Dermis blood vessel endothelial cell (primary cell): ENCODE measurements at places on chromosomes 13 and 19.

- no peak for DNase-seq
Measured at GRCh38 chr13:40391788-40392187, 274.7 kb downstream of the FOXO1 start.

DNA sequence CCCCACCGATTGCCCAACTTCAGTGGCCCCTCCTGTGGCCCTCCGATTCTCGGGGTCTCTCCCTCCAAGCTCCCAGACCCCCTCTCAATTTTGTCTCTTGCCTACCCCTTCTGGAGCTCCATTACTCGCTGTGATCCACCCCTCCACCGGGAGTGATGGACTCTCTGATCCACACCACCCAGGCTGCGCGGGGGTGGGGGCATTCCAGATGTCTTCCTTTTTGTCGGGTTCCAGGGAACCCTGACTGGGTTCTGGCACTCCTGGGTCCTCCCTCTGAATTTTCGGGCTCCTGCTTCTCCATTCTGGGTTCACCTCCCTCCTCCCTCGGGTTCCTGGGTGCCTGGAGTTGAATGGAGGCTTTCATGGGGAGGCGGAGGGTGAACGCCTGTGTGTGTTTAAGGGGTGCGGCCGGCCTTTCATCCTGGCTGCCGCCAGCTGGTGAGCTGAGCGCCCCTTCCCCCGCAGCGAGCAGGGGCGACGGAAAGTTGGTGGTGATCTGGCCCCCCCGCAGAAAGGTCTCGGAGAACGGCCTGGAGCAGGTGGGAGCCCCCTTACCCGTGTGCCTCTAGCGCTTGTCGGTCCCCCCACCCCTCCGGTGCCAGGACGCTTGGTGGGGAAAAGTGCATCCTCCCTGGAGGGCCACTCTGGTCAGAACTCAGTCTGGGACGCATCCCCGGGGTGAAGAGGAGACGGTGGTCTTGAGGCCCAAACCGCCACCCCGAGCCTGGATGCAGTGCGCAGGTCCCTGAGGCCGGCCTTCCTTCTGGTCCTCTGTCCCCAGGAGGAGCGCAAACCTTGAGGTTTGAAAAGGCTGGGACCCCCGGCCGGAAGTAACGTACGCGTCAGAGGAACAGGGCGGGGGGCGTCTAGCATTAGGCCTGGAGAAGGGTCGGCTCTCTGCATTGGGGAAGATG, 1.6 kb downstream of the MISP3 start:
- no peak for DNase-seq

DNA sequence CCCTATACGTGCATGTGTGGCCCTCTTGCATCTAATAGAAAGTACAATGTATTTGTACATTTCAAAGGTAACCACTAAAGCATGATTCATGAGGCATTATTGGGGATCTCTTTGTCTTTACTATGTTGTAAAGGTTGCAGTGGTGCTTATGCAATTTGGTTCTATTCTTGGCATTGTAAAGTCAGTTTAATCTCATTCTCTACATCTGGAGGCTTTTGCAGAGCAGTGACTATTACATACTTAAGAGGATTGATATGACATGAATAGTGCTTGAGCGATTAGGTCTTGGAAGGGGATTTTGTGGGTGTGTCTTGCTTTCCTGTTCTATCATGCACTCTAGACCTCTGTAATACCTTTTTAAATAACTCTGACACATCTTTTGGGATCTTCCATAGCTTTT, 610.0 kb downstream of the EFNB2 start:
- DNase-seq: no peak

DNA sequence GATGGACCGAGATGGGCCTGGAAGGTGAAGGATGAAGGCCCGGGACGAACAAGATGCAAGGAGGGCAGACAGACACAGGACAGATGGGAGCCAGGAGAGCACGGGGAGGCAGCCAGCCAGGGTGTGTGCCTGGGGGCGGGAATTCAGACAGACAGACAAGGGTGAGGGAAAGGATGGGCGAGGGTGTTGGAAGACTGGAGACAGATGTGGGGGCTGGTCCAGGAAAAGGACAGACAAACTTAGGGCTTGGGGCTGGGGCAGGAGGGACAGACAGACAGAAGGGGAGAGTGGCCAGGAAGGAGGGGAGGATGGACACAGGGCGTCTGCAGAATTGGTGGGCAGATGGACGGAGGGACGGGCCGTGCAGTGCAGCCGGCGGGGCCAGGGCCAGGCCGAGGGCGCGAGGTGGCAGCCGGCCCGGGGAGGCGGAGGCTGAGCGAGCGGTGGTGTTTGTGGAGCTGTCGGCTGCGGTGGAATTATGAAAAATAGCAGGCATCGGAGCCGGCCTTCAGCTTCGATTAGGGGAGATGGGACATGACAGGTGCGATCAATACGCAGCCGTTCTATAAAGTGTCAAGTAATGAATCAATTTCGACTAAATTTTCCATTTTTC, 4.6 kb upstream of the ERFL start:
- no peak for DNase-seq

- peak; percentile 59 for DNase-seq
Measured at GRCh38 chr19:53659292-53659691, 27.5 kb downstream of the DPRX start.

DNA sequence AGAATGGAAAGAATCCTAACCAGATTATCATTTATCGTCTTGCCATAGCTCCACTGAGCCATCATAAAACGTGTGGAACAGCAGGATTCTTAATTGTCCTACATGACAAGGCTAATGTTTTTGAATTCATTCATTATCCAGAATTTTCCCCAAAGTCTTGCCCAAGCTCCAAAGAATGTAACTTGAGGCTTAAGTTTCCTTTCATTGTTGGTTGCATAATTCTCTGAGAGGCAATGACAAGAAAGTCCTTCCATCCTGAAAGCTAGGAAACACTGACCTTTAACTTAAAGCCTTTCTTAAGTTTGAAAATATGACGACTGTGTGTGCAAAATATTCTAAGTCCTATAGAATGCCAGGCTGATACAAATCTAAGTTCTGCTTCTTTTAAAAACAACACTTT, 546.1 kb downstream of the SUCLA2 start:
- DNase-seq: no peak

DNA sequence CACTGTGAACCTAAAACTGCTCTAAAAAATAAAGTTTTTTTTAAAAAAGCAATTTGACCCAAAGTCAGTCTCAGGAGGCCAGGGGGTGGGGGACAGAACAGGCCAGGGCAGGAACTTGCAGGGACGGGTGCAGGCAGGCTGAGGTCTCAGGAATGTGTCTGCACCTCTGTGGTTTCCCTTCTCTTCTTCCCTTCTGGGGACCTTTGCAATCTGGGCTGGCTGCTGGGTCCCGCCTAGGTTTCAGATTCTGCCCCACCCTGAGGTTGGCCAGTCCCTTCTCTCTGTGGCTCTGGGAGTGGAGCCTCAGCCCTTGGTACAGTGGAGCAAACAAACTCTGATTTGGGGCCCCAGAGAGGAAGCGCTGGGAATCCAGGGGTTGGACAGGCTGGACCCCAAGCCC, 5.3 kb upstream of the F2RL3 start:
- no peak for DNase-seq
